ENCODE measurements at places on chromosomes 12 and 14. TPM values are rescaled to one million over a fixed set of nuclear protein-coding genes. Genes with fewer than 3 reads are reported as not detected.

KRT83 gene
- not detected for total RNA-seq

- H3K36me3 ChIP-seq: no peaks in the 10 kb centered on the region
- peak; percentile 97 for DNase-seq
- peaks cover 19% of the 10 kb centered on the region for H3K4me1 ChIP-seq
- peak overlapping the region; percentile 85 for H3K4me3 ChIP-seq
- peak overlapping the region; percentile 99 for H3K27ac ChIP-seq
Observed at GRCh38 chr12:67268335-67268895, 743 bp upstream of the CAND1 start.

DNA sequence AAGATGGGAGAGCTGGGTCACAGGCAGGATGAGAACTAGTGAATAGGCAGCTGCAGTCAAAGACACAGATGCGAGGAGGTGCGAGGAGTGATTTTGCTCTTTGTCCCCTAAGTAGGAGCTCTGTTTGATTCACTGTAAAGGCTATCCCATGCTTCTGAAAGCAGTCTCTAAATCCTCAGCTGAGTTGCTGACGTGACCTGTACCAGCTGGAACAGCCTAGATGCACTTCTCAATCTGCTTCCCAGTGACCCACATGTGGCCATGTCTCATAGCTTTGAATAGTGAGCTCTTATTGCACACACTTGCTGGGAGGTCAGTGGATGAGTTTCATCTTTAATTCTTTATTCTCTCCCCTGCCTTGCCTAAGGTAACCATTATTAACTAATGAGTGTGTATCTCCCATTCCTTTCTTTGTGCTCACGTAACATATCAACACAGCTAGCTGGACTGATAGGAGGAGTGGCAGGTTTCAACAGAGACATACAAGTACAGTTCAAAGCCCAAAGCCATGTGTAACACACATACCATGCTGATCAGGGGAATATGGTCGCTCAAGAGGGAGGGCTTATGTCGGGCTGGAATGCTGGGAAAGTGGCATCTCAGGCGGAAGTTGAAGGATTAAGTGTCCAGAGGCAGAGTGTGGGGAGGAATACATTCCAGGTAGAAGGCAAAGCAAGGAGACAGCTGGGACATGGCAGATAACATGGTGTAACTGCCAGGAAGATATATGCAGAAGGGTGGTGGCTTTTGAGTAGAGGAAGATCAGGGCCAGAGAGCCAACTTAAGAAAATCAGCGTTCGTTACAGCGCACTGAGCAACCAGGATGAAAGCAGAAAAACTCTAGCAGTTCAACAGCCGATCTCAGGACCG, 15.4 kb upstream of the YY1 start:
- no peak overlapping the region for H3K27ac ChIP-seq
- no peak overlapping the region for H3K4me3 ChIP-seq
- no peaks in the 10 kb centered on the region for H3K27me3 ChIP-seq
- H3K36me3 ChIP-seq: no peaks in the 10 kb centered on the region

GRCh38 chr14:93132472-93133065, 16.8 kb upstream of the ITPK1 start:
- no peaks in the 10 kb centered on the region for H3K4me1 ChIP-seq
- no peak overlapping the region for H3K27ac ChIP-seq
- no peak for DNase-seq
- H3K36me3 ChIP-seq: no peaks in the 10 kb centered on the region

DNA sequence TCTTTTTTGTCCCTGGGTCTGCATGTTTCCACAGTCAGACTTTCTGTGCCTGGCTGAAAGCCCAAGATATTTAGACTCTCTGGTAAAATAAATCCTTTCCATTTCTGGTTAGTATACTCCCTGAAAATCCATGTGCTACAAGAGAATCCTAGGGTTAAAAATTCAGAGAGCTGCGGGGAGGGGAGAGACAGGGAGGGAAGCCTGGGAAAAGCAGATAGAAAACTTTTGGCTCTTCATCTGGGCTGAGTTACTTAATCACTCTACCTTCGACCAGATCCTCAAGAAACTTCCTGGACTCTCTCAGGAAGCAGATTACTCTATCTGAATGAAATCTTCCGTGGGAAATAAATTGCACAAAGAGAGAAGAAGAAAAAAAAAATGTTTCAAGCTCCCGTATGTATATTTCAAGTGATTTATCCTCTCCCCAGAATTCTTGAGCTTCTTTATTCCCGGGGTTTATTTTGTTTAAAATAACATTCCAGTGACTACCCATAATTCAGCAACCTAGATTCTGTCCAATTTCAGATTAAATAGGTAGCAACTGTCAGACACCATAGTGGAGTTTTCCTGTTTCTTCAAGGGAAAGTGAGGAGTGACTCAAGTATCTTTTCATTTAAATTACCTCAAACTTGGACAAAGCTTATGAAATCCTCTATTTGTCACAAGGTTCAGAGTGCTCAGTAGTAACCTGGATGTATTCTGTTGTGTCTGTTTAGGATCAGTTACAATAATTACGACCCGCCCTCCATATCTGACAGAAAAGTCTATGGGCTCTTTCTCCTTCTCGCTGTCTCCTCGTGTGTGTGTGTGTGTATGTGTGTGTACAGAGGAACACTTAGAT, 163.7 kb downstream of the MYRFL start:
- H3K4me1 ChIP-seq: peaks cover 13% of the 10 kb centered on the region
- peak overlapping the region; percentile 53 for H3K27ac ChIP-seq
- DNase-seq: no peak
- no peaks in the 10 kb centered on the region for H3K36me3 ChIP-seq
- H3K27me3 ChIP-seq: no peaks in the 10 kb centered on the region
- no peak overlapping the region for H3K4me3 ChIP-seq

DNA sequence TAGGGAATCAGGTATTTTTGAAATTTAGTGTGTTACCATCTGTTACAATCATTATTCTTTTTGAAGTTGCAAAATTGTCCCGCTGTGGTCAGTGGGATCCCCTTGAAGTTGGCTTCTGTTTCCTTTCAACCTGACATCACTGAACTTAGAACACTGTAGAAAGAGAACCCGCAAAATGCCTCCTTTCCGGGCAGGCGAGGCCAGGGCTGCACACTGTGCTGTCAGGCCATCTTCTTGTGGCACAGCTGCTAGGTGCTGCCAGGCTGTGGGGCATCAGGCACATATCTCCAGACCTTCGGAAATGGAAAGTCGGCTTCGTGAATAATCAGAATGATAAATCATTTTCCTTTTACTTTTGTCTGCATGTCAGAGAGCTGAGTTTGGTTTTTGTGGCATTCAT, 103.5 kb downstream of the GLT1D1 start:
- no peak for DNase-seq
- H3K27ac ChIP-seq: no peak overlapping the region
- H3K4me1 ChIP-seq: no peaks in the 10 kb centered on the region
- no peak overlapping the region for H3K4me3 ChIP-seq

DNA sequence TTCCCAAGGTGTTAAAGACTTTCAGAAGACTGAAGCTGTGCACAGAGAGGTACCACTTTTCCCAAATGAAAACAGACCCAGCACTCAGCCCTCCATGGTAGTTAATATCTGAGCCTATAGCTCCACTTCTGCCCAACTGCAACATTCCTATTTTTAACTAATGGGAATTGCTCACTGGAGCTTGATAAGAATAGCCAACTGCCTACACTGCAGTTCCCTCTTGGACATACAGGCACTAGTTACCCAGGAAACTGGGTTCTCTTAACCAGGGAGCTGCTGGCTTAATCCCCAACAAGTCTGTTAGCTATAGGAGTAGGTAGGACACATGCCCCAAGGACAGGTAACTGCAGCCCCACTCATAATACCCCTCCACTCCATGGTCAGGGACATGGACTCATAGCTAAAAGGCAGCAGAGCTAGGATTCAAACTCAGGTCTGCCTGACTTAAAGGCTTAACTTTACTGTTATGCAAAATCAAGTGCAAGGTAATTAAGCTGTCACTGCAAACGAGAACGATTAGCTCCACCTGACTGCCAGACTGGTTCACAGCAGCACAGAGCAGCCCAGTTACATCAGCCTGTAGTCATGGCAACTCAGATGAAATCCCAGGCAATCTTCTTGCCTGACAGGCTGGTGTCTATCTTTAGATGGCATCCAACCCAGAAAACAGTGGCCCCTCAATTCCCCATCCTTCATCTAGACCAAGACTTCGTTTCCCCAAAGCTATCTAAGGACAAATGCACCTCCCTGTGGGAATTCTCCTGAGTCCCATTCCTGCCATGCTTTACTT, 77.1 kb upstream of the ACTN1 start:
- H3K4me1 ChIP-seq: peaks cover 57% of the 10 kb centered on the region
- peaks cover 57% of the 10 kb centered on the region for H3K36me3 ChIP-seq
- no peak for DNase-seq

NT5DC3 gene
- 8.9 TPM for total RNA-seq

GRCh38 chr12:62659453-62660295, 193.0 kb downstream of the MON2 start:
- no peaks in the 10 kb centered on the region for H3K27me3 ChIP-seq
- no peaks in the 10 kb centered on the region for H3K4me1 ChIP-seq
- DNase-seq: no peak
- no peak overlapping the region for H3K27ac ChIP-seq
- H3K36me3 ChIP-seq: no peaks in the 10 kb centered on the region
- no peak overlapping the region for H3K4me3 ChIP-seq

NPFF gene
- not detected for total RNA-seq
